ENCODE measurements at places on chromosomes 13 and 19.

- DNase-seq: no peak
Observed at GRCh38 chr19:2740314-2740656, 468 bp upstream of the SLC39A3 start.

- no peak for DNase-seq
Observed at GRCh38 chr13:51495316-51495715, 42.5 kb upstream of the INTS6 start.

DNA sequence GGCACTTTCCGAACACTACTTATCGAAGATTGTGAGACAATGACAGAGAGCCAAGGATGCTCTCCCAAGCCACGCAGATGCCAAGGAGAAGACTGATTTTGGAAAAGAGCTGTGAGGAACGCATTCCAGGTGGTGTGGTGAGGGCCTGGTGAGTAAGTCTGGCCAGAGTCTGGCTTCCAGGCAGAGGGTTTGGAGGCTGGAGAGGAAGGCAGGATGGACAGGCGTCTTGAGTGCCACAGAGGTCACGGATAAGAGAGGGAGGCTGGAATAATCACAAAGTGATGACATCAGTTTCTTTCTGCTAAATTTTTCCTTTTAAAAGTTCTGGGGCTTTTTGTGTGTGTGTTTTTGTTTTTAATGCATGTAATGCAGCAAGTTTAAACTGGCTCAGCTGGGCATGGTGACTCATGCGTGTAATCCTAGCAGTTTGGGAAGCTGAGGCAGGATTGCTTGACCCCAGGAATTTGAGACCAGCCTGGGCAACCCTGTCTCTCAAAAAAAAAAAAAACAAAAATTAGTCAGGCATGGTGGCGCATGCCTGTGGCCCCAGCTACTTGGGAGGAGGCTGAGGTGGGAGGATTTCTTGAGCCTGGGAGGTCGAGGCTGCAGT, 235.1 kb downstream of the NALCN start:
- DNase-seq: peak; percentile 74

GRCh38 chr19:44742330-44743061, 6.0 kb upstream of the BCL3 start:
- no peak for DNase-seq

- no peak for DNase-seq
Observed at GRCh38 chr13:52012512-52012836, 276 bp downstream of the ALG11 start.

- DNase-seq: no peak
Observed at GRCh38 chr13:35906636-35907035, 224.5 kb downstream of the DCLK1 start.

- DNase-seq: no peak
Observed at GRCh38 chr19:1856345-1856697, 7.1 kb downstream of the KLF16 start.

GRCh38 chr19:1739960-1740629, 13.2 kb upstream of the ONECUT3 start:
- no peak for DNase-seq

DNA sequence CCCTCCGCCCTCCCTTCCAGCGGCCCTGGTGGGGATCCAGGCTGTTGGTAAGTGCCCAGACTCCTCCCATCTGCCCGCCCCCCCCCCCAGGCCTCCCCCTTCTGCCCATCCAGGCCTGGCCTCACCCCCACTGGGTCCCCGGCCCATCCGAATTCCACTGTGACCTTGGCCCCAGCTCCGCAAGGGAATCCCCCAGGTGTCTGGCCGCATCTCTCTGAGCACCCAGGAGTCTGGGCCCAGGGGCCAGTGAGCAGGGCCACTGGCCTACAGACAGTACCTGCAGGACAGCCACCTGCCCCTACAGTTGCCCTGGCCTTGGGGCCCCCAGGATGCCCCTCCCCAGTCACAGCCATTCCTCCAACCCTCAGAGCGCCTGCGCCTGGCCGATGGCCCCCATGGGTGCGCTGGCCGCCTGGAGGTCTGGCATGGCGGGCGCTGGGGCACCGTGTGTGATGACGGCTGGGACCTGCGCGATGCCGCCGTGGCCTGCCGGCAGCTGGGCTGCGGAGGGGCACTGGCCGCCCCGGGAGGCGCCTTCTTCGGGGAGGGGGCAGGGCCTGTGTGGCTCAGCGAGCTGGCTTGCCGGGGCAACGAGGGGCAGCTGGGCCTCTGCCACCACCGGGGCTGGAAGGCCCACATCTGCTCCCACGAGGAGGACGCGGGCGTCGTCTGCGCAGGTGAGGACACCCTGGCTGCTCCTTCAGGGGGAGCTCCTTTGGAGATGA, 912 bp downstream of the SSC5D start:
- DNase-seq: no peak

- DNase-seq: peak; percentile 13
Observed at GRCh38 chr19:9857920-9858746, 23.0 kb downstream of the PIN1 start.

DNA sequence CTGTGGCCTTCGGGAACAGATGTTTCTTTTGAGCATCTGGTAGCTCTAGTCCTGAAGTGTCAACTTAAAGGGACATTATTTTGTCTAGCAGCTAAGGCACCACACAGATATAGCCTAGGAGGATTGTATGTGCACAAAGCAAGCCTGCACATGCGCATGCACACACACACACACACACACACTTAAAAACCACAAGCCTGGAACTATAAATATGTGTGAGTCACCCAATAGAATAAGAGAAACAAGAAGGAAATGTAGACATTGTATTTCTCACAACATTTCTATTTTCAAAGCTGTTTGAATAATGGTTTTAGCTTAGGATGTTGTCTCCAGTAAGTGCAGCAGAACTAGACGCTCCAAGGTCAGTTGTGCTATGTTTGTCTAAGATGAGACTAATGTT, 516.5 kb downstream of the SUCLA2 start:
- DNase-seq: peak; percentile 71

DNA sequence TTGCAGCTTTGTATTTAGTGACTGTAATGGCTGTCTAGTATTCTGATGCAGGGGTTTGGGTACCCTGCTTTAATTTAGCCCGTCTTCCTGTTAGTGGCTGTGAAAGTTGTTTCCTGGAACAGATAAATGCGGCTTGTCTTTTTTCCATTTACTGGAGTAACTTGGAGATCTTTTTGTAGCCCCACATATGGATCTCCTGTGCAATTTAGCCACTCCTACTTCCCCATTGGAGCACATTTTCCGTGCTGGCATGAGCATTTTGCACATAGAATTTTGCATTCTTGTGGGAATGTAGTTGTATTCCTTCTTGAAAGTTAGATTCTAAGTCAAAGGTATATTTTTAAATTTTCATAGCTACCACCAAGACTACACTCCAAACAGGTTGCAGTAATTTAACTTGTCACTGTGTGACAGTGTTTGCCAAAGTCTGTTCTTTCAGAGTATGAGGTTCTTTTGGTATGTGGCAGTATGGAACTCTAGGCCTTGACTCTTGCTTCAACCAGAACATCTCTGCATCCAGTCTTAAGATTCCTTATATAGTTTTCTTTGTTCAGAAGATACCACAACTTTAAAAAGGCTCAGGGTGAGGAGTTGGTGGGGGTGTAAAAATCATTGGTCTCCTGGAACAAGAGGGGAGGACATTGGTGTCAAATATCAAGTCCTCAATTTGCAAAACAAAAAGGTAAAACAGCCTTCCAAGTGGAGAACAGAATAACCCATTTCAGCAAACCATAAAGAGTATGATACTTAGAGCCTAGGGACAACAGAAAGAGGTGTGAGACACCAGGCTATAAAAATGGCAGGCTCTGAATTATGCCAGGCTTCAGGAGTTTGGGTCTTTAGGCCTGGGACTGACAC, 21.1 kb upstream of the CCDC97 start:
- DNase-seq: no peak

GRCh38 chr13:93775027-93775426, 548.4 kb downstream of the GPC6 start:
- DNase-seq: no peak

DNA sequence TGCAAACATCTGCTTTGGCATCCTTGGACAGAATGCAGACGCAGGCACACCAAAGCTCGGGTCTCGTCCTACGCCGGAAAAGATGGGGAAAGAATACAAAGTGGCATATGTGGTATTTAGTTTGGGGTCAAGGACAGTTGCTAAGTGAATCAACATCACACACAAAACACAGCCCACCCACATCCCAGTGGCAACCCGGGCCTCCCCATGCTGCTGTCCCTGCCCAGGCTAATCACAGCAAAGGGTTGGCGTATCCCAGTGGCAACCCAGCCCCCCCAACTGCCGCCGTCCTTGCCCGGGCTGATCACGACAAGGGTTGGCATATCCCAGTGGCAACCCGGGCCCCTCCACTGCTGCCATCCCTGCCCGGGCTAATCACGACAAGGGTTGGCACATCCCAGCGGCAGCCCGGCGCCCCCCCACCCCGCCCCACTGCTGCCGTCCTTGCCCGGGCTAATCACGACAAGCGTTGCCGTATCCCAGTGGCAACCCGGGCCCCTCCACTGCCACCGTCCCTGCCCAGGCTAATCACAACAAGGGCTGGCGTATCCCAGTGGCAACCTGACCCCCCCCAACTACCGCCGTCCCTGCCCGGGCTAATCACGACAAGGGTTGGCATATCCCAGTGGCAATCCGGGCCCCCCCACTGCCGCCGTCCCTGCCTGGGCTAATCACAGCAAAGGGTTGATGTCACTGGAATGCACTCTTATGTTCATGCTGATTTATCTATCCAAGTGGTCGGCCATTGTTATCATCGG, 167.8 kb upstream of the SOX1 start:
- DNase-seq: no peak

DNA sequence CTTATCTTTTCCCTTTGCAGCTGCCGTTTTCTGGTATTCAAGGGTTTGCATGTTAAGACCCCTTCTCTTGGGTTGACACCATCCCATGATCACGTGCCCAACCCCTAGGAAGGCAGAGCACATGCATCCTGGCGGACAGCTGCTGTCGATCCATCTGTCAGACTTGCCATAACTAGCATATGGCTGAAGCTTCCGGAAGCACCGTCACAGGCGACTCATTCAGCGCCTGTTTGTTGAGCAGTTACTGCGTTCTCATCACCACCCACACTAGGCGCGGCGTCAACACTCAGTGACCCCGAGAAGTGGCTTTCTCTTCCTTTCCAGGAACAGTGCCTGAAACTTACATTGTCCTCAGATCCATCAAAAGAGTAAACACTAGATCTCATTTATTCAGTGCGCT, 93.6 kb downstream of the SOX1 start:
- DNase-seq: no peak

DNA sequence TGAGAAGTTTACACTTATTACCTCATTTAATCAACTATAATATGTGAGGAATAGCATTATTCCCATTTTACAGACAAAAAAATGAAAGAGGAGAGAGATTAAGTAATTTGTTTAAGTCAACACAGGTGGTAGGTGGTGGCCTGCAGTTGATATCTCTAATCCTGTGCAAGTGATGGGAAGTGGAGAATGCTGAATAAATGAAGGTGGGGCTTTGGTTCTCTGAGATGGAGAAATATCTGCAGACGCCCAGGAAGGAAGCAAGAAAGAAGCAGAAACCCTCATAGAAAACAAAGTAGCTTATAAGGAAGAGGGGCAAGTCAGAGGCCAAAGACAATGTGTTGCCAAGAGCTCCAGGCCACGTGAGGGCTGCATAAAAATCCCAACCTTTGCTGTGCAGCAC, 274.3 kb downstream of the NHLRC3 start:
- no peak for DNase-seq

GRCh38 chr13:76289558-76289957, 596.6 kb downstream of the KCTD12 start:
- no peak for DNase-seq

- no peak for DNase-seq
Observed at GRCh38 chr19:3783660-3784584, 2.3 kb downstream of the MATK start.

DNA sequence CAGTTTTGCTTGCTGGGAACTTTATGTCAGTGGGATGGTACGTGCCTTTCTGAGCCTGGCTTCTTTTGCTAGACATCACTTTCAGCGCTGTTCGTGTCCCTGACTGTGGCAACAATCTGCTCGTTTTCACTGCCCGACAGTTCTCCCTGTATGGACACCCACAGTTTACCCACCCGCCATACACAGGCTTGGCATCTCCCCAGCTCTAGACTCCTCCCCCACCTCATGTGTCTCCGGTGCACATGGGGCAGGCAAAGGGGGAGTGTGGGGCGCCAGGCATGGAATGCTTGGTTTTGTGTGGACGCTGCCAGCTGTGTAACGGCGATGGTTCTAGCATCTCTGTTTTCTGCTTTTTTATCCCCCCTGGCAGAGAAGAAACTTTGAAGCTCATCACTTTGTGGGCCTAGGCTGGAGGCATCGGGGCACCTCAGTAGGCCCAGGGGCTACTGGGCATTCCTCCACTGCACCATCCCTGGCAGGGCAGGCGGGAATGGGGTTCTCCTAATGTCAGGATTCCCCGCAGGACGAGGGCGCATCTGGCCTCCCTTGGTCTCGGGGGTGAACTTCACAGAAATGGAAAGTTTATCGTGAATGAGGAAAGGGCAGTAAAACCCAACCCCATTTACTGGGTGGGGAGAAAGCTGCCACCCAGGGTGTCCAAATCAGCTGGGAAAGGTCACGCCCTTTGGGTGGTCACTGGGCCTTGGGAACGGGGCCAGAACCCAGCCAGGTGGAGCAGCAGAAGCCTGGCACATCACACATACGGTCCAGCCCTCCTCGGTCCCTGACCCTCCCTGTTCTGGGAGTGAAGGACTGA, 60.8 kb downstream of the CEBPG start:
- DNase-seq: no peak

DNA sequence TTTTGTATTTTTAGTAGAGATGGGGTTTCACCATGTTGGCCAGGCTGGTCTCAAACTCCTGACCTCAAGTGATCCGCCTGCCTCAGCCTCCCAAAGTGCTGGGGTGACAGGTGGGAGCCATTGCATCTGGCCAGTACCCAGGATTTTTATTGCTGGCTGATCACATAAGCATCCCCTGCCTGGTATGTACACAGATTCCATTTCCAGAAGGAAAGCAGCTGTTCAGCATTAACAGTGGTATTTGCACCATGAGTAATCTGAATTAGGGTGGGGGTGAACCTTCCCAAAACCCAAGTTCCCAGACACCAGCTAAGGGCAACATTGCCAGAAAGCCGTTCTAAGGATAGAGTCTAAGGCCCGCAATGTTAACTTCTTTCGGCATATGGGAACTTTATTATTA, 7.3 kb downstream of the ZNF555 start:
- DNase-seq: no peak

- no peak for DNase-seq
Observed at GRCh38 chr13:98877466-98877865, 100.4 kb downstream of the DOCK9 start.

GRCh38 chr13:99506634-99507033, 5.4 kb downstream of the TM9SF2 start:
- no peak for DNase-seq
